ENCODE measurements at places on chromosomes 7 and 10.

- no peak for DNase-seq
Observed at GRCh38 chr10:32970910-32971309, 12.9 kb upstream of the ITGB1 start.

DNA sequence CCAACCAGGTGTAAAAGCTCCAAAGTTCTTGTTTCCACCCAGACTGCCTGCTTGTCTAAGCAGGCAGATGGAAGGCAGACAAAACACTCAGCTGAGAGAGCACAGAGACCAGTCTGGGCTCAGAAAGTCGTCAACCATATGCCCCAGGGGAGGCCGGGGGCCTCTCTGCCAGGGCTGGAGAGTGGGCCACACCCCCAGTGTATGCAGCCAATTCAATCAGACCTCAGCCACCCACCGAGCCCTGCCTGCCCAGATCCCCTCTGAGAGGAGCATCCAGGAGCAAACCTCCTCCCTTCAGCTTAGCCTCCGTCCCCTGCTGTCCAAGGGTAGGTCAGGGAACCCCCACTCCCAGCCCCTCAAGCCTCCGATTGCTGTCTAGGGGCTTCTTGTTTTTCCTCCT, 196.3 kb downstream of the LSM5 start:
- no peak for DNase-seq

DNA sequence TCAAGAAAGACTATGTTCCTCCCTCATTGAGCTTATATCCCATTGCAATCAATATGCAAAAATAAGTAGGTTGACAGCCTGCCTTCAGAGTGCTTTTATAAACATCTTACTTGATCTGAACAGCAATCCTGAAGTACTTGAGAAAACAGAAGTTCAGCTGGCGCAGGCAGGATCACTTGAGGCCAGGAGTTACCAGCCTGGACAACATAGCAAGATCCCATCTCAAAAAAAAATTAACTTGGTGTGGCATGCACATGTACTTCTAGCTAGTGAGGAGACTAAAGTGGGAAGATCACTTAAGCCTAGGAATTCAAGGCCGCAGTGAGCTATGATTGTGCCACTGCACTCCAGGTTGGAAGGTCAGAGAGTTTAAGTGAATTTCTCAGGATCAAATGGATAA, 30.1 kb downstream of the LUC7L2 start:
- DNase-seq, result no peak

DNA sequence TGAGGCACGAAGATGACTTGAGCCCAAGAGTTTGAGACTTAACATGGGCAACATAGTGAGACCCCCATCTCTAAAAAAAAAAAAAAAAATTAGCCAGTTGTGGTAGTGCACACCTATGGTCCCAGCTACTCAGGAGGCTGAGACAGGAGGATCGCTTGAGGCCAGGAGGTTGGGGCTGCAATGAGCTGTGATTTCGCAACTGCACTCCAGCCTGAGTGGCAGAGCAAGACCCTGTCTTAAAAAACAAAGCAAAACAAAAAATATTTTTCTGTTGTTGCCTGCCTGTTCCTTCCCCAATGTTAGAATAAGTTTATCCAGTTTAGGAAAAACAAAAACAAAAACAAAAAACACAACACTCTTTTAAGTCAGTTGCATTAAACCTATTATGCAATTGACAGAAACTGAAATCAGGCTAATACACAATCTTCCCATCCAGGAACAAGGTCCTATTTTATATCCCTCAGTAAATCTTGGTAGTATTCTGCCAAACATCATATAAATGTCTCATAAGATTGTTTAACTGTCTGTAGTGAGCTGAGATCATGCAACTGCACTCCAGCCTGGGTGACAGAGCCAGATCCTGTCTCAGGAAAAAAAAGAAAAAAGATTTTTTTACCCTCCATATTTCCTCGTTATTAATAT, 4.9 kb downstream of the PILRA start:
- DNase-seq, result no peak

GRCh38 chr7:44101966-44102845, 1.9 kb upstream of the AEBP1 start:
- DNase-seq, result no peak

DNA sequence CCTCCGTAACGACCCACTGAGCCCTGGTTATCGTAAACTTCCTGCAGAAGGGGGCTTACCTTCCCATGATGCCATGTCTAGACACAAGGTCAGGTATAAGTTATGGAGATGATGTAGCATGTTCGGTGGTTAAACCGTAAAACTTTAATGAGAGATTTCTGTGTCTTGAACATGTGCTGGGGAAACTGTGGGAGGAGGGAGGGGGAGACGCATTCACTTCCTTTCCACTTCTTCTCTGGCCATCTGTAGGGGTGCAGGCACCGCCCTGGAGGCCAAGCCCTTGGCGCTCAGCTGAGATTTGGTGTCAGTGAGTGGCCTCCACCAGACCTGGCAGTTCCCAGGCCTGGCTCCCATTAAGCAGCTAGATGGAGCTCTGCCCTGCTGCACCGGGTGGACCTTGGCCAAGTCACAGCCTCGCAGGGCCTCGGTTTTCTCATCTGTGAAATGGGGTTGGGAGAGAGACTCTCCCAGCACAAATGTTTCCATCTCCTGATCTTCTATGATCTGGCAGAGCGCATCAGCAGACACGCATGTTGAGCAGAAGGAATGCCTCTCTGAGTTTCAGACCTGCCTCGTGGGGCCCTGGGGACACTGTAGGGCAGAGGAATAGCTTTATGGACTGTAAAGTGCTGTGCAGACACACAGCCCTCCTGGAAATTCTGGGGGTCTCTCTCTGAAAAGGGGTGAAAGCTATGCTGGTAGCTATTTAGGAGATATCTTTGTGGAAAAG, 106.0 kb downstream of the COL26A1 start:
- no peak for DNase-seq

DNA sequence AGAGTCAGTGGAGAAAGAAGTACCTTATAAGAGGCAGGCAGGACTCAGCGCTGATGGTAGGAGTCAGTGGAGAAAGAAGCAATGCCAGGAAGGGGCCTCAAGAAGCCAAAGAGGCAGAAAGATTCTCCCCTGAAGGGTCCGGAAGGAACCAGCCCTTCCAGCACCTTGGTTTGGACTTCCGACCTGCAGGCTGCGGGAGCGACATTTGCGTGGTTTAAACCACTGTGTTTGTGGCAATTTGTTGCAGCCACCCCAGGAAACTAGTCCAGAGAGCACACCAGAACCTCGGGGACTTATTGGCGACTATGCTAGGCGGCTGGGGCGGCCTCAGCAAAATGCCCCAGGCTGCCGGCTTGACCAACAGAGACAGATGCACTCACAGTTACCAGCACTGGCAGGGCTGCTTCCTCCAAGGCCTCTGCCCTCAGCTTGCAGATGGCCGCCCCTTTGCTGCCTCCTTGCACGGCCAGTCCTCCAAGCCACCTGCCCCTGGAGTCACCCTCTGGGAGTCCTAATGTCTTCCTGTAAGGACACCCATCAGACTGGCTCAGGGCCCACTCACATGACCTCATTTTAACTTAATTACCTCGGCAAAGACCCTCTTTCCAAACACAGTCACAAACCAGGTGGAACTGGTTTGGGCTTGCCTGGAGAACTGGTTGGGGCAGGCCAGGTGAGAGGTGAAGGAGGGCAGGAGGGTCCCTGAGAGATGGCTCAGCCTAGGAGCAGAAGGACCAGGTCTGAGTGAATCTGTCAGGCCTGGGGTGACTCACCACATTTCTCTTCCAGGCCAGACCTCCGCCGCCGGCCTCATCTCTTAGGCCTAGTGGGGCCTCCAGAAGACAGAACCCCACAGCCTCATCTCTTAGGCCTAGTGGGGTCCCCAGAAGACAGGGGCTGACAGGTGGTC, 26.1 kb downstream of the CALML3 start:
- no peak for DNase-seq

DNA sequence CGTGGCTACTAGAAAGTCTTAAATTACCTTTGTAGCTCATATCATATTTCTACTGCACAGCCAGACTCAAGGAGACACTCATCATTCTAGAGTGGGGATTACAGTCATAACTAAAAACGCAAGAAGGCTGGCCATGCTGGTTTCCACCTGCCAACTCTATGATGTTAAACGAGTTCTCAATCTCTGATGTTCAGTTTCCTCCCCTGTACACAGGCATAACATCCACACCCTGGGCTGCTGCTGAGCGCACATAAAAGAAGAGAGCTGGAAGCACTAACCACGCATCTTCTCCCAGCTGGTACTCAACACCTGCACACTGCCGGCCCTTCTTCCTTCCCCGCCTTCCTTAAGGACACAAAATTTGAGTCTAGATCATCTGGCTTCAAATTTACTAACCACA, 60.5 kb downstream of the SORBS1 start:
- DNase-seq, result no peak

DNA sequence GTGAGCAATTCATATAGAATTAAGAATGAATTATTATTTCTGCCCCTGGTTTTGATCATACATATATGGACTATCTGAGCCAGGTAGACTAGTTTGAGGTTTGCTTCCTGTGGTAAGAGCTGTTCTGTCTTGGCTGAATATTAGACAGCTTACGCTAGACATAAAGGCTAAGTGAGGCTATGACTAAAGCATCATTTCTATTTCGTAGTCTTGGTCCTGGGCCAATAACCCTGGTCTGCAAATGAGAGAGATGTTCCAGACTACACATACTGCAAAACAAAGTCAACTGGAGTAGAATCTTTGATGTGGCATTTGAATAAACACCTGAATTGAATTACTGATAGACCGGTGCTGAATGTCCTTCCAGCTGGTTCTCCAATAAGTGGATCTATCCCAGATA, 40.8 kb upstream of the CACNB2 start:
- no peak for DNase-seq

Data from stimulated activated CD4-positive, alpha-beta T cell treated with anti-CD3 and anti-CD28 coated beads, Interleukin-12 subunit alpha, Interleukin-12 subunit beta, amount 100 ng/mL, for 4 hours (primary cell).